ENCODE measurements at places on chromosomes 13 and 19. TPM values are rescaled to one million over a fixed set of nuclear protein-coding genes. Genes with fewer than 3 reads are reported as not detected.

- no peak for DNase-seq
Observed at GRCh38 chr19:10230173-10230860, 814 bp downstream of the S1PR2 start.

DNA sequence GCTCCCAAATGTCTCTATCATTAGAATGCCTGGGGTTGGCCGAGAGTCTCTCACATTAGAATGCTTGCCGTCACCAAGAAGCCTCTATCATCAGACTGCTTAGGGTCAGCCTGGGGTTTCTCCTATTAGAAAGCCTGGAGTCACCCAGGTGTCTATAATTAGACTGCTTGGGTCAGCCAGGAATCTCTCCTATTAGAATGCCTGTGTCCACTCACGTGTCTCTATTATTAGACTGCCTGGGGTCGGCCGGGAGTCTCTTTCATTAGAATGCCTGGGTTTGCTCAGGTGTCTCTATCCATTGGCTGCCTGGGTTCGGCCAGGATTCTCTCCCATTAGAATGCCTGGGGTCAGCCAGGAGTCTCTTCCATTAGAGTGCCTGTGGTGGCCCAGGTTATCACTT lies 1453.1 kb downstream of the UQCRFS1 start:
- peak; percentile 35 for DNase-seq

CRX gene
- total RNA-seq, result not detected

ZNF575 gene
- total RNA-seq, result 1.7 TPM

ZNF527 gene
- total RNA-seq, result 6.7 TPM

IGFL1 gene
- total RNA-seq, result not detected

All from cardiac septum (tissue), 1 donor.